Endodermal cell (in vitro differentiated cells): ENCODE measurements at places on chromosomes 3 and 15. TPM values are rescaled to one million over a fixed set of nuclear protein-coding genes. Genes with fewer than 3 reads are reported as not detected.

DNA sequence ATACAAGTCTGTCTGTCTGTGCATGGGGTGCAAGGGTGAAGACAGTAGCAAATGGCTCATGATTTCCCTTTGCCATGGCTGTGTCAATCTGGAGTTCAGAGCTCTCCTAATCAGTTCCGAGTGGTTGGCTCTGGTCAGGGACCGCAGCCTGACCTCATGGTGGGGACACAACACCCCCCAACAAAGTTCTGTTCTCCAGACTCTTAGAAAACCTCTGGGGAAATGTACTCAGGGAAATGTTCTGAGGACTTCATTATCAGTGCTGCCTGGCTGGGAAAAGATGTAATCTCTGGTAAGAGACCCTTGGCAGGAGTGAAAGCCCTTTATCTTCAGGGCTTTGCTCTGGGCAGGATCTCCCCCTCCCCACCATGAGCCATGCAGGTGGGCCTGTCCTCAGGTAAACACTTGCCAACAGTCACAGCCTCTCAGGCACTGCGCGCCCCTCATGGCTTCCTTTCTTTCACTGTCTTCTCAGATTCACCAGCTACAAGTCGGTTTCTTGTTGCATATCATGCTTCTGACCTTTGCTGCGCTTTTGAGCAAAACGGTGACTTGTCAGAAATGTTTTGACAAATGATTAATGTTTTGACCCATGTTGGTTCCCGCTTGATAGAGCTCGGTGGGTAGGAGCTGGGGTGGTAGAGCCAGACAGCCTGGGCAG is 95.5 kb downstream of the ST6GAL1 start:
- peaks cover 6% of the 10 kb centered on the region for H3K36me3 ChIP-seq
- no peaks in the 10 kb centered on the region for H3K27me3 ChIP-seq
- H3K4me1 ChIP-seq, result peaks cover 21% of the 10 kb centered on the region
- H3K4me3 ChIP-seq, result no peak overlapping the region

- H3K27me3 ChIP-seq, result no peaks in the 10 kb centered on the region
- no peak overlapping the region for H3K4me3 ChIP-seq
- H3K4me1 ChIP-seq, result no peaks in the 10 kb centered on the region
- no peaks in the 10 kb centered on the region for H3K36me3 ChIP-seq
- no peak overlapping the region for H3K27ac ChIP-seq
Measured at GRCh38 chr15:25939122-25939521, 76.0 kb upstream of the ATP10A start.

DNA sequence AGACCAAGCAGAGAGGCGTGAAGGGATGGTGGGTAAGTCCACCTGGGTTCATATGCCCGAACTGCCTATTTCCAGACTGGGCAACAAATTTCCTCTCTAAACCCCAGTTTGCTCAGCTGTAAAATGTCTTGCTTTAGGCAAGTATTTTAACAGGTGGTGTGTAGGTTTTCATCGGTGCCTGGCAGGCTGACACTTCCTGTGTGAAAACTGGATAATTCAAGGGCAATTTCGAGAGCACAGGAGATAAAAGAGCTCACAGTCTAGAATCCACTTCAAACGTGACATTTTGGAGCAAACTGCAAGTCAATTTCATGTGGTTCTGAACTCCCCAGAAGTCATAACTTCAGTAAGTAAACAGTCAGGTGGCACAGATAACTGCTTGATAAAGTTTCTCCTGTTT is 112.2 kb downstream of the OXNAD1 start:
- no peaks in the 10 kb centered on the region for H3K36me3 ChIP-seq
- H3K27me3 ChIP-seq, result no peaks in the 10 kb centered on the region
- H3K4me3 ChIP-seq, result peak overlapping the region; percentile 7
- peaks cover 18% of the 10 kb centered on the region for H3K4me1 ChIP-seq
- DNase-seq, result no peak
- H3K27ac ChIP-seq, result no peak overlapping the region

DNA sequence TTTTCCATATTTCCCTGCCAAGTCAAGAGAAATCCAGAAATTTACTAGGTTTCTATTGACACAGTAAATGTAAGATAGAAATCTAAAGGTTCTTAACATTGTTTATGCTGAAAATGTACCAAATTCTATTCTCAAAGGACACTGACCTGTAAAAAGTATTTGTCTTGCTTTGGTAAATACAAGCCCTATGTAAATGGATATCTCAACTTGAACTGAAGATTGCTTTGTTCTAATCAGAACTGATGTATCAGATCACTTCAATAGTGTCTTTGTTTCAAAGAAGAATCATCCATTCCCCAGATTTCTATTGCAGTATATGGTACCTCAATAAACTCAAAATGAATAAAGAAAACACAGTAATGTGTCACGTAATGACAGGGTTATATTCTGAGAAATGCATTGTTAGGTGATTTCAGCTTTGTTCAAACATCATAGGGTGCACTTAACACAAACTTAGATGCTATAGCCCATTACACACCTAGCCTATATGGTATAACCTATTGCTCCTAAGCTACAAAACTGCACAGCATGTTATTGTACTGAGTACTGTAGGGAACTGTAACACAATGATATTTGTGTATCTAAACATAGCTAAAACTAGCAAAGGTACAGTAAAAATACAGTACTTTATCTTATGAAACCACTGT is 143.5 kb upstream of the NECTIN3 start:
- H3K36me3 ChIP-seq, result no peaks in the 10 kb centered on the region
- no peak for DNase-seq
- no peak overlapping the region for H3K4me3 ChIP-seq
- no peaks in the 10 kb centered on the region for H3K27me3 ChIP-seq
- no peaks in the 10 kb centered on the region for H3K4me1 ChIP-seq
- no peak overlapping the region for H3K27ac ChIP-seq

DNA sequence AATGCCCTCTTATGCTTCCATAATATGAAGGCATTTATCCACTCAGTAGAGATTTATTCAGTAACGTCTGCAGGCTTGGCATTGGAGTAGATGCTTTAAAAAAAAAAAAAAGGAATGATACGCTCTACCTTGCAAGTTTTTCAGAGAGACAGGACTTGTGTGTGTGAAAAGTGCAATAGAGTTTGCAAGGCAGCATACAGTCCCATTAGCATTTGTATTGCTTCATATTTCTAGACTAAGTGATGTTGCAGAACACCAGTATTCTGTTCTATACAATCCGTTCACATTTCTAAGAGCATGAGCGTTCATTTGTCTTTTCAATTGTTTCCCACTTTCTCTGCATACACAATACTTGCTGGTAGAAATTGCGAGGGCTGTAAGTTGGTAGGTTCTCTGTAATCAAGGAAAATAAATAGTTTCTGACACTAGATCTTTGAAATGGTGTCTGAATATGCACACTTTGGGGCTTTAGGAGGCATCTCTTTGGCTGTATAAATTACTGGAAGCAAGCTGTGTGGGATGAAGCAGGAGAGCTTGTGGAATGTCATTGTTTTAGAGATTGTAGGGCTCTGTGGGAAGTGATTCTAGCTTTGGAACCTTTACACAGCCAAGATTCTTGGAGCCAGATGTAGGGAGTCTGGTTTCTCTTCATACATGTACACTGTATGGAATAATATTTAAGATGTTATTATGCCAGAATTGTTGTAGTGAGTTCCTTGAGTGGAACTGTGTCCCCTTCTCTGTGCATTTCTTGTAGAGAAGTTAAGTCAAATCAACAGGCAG is 262.7 kb downstream of the FEZF2 start:
- DNase-seq, result no peak
- no peaks in the 10 kb centered on the region for H3K36me3 ChIP-seq
- no peak overlapping the region for H3K4me3 ChIP-seq
- H3K4me1 ChIP-seq, result no peaks in the 10 kb centered on the region

Gene INSYN1
- 0.55 and 0.99 TPM in 2 replicates for total RNA-seq

Gene ACAD9
- 38.5 to 55.9 TPM (median 52.1 TPM) in 3 replicates for total RNA-seq

Gene TP63
- total RNA-seq, result 0.11 TPM in 1 of 2 replicates, not detected in the other

Gene DAZL
- not detected in 3 replicates for total RNA-seq

Gene GOLGA8S
- 0.09 to 0.13 TPM in 2 of 3 replicates, not detected in the other for total RNA-seq

Gene GASK1A
- total RNA-seq, result 4.0 and 4.3 TPM in 2 replicates
